ENCODE measurements at places on chromosomes 5 and 9.

DNA sequence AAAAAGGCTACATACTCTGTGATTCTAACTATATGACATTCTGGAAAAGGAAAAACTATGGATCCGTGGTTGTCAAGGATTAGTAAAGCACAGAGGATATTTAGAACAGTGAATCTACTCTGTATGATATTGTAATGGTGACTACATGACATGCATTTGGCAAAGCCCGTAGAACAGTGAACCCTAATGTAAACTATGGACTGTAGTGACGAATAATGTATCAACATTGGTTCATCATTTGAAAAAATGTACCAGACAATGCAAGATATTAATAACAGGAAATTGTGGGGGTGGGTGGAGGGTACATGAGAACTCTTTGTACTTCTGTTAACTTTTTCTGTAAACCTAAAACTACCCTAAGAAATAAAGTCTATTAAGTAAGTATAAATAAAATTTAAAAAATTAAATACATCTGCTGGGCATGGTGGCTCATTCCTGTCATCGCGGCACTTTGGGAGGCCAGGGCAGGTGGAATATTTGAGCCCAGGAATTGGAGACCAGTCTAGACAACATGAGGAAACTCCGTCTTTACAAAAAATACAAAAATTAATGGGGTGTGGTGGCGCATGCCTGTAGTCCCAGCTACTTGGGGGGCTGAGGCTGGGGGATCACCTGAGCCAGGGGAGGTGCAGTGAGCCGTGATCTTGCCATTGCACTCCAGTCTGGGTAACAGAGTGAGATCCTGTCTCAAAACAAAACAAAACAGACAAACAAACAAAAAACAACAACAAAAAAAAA is 101.7 kb upstream of the TBC1D2 start:
- DNase-seq: no peak

GRCh38 chr5:14100281-14100680 is 42.9 kb upstream of the TRIO start:
- DNase-seq: no peak

- DNase-seq: no peak
Observed at GRCh38 chr5:140509898-140510297, 37.6 kb upstream of the EIF4EBP3 start.

DNA sequence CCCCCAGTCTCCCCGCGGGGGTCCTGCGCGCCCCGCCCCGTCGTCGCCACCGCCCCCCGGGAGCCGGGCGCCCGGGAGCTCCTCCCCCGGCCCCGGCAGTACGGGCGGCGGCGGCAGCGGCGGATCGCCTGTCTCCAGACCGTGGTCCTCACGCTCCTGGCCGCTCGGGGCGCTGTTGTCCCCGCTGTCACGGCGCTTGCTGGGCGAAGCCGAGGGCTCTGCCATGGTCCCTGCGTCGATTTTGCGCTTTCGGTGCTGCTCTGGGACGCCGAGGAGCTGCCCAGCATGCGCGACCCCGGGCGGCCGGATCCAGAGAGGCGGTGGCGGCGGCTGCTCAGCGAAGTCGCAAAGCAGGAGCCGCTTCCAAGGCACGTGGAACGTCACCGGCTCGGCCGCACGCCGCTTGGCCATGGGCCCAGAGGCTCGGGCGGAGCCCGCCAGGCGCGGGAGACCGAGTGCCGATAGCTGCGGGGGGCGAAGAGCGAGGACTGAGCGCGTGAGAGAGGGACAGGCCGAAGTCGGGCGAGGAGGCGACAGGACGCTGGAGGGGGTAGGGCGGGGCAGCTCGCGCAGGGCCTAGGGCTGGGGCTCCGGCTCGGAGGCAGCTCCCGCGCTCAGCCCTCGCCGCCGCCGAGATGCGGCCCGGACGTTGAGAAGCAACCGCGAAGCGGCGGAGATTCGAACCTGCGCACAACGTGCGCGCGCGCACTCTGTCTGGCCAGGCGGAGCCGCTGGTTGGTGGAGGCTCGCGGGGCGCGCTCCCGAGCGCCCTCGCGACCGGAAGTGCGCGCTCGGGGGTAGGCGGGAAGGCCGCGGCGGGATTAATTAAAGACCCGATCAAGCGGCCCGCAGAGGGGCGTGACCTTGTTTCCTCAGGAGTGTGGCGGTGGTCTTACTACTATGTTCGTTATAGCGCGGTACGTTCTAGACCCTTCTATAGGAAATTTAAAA is at the start of gene C9orf40:
TSS of gene C9orf40 (minus strand) at position 712 of the 951 bp plus-strand sequence. CDS start at position 411, 301 bp downstream.
- peak; percentile 77 for DNase-seq

GRCh38 chr5:115522832-115523403 is 21.7 kb downstream of the FEM1C start:
- no peak for DNase-seq

DNA sequence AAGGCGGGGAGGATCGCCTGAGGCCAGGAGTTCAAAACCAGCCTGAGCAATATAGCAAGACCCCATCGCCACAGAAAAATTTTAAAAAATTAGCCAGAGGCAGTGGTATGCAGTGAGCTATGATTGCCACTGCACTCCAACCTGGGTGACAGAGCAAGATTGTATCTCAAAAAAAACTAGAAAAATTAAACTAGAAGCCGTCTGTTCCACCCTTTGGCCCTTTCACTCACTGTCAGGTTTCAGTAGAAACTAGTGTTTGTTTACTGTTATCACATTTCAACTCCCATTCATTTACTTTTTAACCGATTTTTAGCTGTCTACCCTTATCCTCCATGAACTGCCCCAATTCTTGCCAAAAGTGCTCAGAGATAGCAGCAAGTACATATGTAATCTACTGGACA is 8.3 kb downstream of the UGCG start:
- DNase-seq: no peak

- DNase-seq: no peak
Observed at GRCh38 chr9:71790296-71790695, 22.0 kb upstream of the CEMIP2 start.

DNA sequence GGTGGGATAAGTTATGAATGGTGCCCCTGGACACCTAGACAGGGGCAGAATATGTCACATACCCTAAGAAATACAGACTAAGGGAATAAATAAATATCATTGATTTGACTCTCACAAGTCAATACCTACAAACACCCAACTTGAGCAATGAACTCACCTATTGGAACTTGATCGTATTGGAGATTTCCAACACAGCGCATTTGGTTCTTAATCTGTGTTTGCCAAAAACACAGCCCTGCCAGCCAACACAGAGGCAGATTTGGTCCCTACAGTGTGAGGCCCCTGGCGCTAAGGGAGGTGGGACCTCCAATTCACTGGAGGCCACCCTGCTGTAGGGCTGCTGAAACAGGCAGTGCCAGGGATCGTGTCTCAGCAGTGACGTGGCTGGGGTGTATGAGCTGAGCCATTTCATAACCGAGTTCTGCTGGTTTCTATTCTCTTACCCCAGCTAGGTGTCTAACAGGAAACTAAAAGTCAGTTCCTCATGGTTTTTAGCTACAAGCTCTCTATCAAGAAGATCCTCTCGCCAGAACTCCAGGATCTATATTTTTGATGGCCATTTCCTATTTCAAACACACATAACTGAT is 84.5 kb downstream of the SLC1A1 start:
- no peak for DNase-seq

- no peak for DNase-seq
Observed at GRCh38 chr9:33135470-33135958, 31.6 kb downstream of the B4GALT1 start.

- DNase-seq: no peak
Observed at GRCh38 chr9:124045830-124046177, 34.2 kb downstream of the LHX2 start.

- DNase-seq: no peak
Observed at GRCh38 chr5:164799391-164799790, 1294.0 kb downstream of the MAT2B start.

- no peak for DNase-seq
Observed at GRCh38 chr9:17760250-17760649, 181.4 kb downstream of the SH3GL2 start.

GRCh38 chr5:133934311-133934710 is 34.1 kb downstream of the C5orf15 start:
- no peak for DNase-seq

DNA sequence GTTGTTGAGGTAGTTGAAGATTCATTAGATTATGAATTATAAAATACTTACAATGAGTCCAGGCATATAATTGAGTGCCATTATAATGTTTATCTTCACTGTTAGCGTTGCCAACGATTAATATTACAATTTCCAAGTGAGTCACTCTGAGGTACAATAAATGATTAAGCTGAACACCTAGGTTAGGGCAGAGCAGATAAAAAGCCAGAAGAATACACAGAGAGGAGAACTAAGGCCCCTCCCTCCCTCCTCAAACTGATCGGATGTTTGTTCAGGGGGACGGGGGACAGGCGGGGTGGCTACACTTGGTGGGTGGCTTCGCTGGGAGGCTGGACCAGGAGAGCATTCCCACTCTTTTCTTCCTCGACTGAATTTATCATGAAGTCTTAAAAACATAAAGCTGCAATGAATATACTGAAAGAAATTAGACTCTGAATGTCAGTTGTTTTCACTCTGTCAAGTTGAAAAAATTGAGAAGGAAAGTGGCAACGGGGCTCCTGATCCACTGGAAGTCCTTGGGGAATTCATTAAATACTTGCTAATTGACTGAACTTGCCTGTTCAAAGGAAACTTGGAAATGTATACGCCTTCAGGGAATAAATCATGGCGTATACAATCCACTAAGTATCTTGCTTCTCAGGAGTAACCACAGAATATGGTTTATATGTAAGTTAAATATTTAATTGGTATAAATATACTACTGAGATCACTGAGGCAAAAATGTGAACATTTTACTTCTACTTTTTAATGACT is 198.1 kb downstream of the TSSK1B start:
- DNase-seq: no peak

GRCh38 chr5:74122175-74122574 is 496.2 kb downstream of the ARHGEF28 start:
- DNase-seq: no peak

GRCh38 chr5:126108470-126108869 is 314.7 kb upstream of the GRAMD2B start:
- no peak for DNase-seq

- DNase-seq: no peak
Observed at GRCh38 chr5:135834639-135835529, at the start of gene SLC25A48. Gene SLC25A48 (plus strand): TSS chr5:135834663. CDS start chr5:135834848, 185 bp downstream.

DNA sequence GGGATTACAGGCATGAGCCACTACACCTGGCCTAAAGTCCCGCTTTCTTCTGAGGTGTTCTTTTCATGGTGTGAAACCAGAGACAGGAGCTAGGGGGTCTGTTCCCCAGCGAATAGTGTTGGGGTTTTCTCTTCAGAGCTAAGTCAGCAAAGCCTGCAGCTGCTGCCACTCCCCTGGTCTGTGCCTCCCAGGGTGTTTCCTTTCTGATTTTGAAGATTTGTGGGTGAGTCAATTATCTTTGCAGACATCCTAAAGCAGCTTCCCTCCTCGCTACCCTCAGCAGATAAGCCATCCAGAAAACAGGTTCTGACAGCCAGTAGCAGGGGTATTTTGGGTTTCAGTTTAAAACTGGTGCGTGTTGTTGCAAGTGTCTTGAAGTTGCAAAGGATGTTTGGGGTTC is 72.0 kb upstream of the IQGAP2 start:
- DNase-seq: no peak

- DNase-seq: no peak
Observed at GRCh38 chr5:149779124-149779465, 49.0 kb downstream of the PPARGC1B start.

GRCh38 chr9:14440062-14440461 is 126.1 kb upstream of the NFIB start:
- no peak for DNase-seq

GRCh38 chr5:126357585-126358342 is 65.4 kb upstream of the GRAMD2B start:
- no peak for DNase-seq

- no peak for DNase-seq
Observed at GRCh38 chr5:168992016-168992415, 308.9 kb downstream of the SLIT3 start.

DNA sequence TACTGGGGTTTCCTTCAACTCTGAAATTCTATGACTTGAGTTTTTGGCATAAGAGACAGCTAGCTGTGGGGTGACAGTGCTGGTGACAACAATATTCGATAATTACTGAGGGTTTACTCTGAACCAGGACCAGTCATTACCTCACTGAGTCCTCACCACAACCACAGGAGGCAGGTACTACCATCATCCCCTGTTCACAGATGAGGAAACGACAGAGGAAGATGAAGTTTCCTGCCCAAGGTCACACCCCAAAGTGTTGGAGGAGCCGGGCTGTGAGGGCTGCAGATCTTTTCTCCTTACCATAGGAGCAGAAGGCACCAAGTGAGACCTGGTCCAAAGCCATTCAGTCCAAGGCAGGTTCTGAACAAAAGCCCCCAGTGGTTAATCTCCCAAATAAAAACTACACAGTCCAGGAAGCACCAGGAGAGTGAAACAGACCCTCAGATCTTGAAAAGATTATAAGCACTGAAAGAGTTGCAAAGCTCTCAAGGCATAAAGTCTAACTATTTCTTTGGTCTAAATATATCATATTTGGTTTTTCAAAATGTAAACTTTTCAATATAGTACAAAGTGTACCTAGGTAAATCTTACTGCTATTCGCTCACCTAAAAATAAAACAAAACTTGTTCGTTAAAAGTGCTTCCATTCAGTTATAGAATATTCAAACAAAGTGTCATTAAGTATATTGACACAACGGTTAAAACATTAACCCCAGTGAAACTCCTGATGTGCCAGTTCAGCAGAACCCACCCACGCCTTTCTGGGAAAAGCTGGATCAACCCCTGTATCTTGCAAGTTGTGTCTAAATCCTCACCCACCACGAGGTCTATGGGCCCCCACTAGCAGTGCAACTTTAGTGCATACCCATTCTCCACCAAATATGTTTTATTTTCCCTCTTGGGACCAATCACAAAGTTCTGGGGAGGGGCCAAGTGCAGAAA is 82.6 kb upstream of the EQTN start:
- no peak for DNase-seq

DNA sequence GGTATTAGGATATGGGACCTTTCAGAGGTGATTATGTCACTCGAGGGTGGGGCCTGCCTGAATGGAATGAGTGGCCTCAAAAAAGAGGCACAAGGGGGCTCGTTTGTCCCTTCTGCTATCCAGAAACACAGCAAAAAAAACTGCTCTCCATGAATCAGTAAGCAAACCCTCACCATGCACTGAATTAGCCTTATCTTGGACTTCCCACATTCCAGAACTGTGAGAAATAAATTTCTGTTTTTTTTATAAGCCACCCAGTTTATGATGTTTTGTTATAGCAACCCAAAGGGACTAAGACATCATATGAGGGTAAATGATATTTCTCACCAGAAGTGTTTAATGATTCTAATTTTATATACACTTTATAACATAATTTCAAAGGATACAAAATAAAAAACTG is 476.6 kb upstream of the EDIL3 start:
- DNase-seq: no peak

DNA sequence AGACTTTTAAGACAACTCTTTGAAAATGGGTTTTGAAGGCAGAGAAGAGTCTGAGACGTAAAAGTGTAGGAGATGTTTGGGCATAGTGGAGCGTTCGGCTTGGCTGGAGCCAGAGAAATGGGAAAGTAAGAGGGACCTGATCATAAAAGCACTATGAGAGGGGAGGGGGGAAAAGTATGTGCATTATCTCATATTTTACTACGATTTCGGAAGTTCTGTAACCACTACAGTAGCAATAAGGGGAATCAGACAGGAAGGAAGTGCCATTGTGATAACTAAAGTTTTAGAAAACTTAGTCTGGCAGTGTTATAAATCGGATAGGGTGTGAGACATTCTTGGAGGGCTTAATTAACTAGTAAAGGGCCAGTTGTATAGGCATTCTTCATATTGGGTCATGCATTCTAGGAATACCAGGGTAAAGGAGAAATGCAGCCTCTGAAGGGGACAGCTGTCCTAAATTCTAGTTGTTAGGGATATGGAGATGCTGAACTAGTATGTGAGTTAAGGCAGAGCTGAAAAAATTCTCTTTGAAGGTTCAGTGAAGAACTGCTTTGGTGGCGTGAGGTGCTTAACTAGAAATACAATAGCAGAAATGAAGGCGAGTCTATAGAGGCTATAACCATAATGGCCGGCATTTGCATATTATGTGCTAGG is 83.8 kb upstream of the FREM1 start:
- no peak for DNase-seq

All from stimulated activated CD8-positive, alpha-beta memory T cell treated with anti-CD3 and anti-CD28 coated beads, Interleukin-7, amount 100 ng/mL, for 4 hours (primary cell).